ENCODE measurements at places on chromosomes 6 and 20.

DNA sequence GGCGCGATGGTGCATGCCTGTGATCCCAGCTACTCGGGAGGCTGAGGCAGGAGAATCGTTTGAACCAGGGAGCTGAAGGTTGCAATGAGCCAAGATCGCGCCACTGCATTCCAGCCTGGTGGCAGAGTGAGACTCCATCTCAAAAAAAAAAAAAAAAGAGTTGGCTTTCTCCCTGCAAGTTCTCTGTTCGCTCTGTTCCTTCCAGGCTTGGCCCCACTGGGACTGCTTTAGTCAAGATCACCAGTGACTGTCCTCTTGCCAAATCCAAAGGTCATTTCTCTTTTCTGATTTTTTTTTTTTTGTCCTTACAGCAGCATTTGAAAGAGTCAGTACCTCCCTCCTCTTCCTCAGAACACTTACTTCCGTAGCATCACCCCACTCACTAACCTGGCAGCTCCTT is 10.8 kb upstream of the GNRH2 start:
- no peak overlapping the region for H3K27ac ChIP-seq
- no peak overlapping the region for H3K4me3 ChIP-seq
- no peaks in the 10 kb centered on the region for H3K4me1 ChIP-seq

GRCh38 chr20:51584116-51584515 is 41.6 kb upstream of the NFATC2 start:
- no peaks in the 10 kb centered on the region for H3K4me1 ChIP-seq
- no peak overlapping the region for H3K4me3 ChIP-seq
- H3K27me3 ChIP-seq: no peaks in the 10 kb centered on the region
- H3K27ac ChIP-seq: no peak overlapping the region
- no peaks in the 10 kb centered on the region for H3K36me3 ChIP-seq

GRCh38 chr6:134706806-134707205 is 243.1 kb downstream of the ALDH8A1 start:
- H3K27me3 ChIP-seq: no peaks in the 10 kb centered on the region
- H3K4me1 ChIP-seq: peaks cover 11% of the 10 kb centered on the region
- DNase-seq: peak; percentile 36
- H3K27ac ChIP-seq: no peak overlapping the region
- H3K36me3 ChIP-seq: no peaks in the 10 kb centered on the region

GRCh38 chr6:3884007-3884745 is 35.0 kb downstream of the FAM50B start:
- H3K4me1 ChIP-seq: no peaks in the 10 kb centered on the region
- no peaks in the 10 kb centered on the region for H3K36me3 ChIP-seq
- H3K27ac ChIP-seq: no peak overlapping the region

GRCh38 chr20:21229163-21229562 is 74.0 kb upstream of the XRN2 start:
- H3K4me3 ChIP-seq: no peak overlapping the region
- H3K36me3 ChIP-seq: peaks cover 2% of the 10 kb centered on the region
- H3K27me3 ChIP-seq: no peaks in the 10 kb centered on the region
- no peak for DNase-seq
- no peaks in the 10 kb centered on the region for H3K4me1 ChIP-seq
- H3K27ac ChIP-seq: no peak overlapping the region

GRCh38 chr20:19913927-19914614 is 103.1 kb upstream of the NAA20 start:
- no peaks in the 10 kb centered on the region for H3K36me3 ChIP-seq
- H3K27me3 ChIP-seq: no peaks in the 10 kb centered on the region
- no peak overlapping the region for H3K27ac ChIP-seq
- DNase-seq: no peak

DNA sequence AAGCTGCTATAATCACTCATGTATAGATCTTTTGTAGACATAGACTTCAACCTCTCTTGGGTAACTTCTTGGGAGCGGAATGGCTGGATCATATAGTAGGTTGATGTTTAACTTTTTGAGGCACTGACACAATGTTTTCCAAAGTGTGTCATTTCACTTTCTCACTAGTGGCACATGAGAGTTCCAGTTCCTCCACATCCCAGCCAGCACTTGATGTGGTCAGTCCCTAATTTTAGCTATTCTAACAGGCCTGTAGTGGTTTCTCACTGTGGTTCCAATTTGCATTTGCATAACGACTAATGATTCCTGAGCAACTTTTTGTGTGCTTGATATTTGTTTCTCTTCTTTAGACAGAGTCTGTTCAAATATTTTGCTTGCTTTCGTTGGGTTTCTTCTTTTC is 221.3 kb downstream of the DLL1 start:
- no peak overlapping the region for H3K27ac ChIP-seq
- H3K4me1 ChIP-seq: no peaks in the 10 kb centered on the region

DNA sequence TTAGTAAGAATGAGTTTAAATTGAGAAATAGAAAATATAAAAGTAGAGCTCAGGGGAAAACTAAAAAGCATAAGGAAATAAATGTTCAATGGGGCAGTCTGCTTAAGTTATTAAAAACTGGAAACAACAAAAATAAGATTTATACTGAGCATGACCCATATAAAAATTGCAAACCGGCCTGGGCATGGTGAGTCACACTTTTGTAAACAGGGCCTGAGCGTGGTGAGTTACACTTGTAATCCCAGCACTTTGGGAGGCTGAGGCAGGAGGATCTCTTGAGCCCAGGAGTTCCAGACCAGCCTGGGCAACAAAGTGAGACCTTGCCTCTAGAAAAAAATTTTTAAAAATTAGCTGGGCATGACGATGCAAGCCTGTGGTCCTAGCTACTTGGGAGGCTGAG is 74.6 kb downstream of the TMEM244 start:
- no peaks in the 10 kb centered on the region for H3K36me3 ChIP-seq
- DNase-seq: no peak
- no peak overlapping the region for H3K4me3 ChIP-seq
- no peak overlapping the region for H3K27ac ChIP-seq
- H3K4me1 ChIP-seq: no peaks in the 10 kb centered on the region

Data from small intestine (tissue), 16 donors.